ENCODE measurements at places on chromosomes 12 and 14. TPM values are rescaled to one million over a fixed set of nuclear protein-coding genes. Genes with fewer than 3 reads are reported as not detected.
A peak's percentile ranks its signal among the peaks of the same experiment; 100 is the strongest.

- no peak for DNase-seq
Measured at GRCh38 chr14:74271365-74271764, 31.4 kb downstream of the ABCD4 start.

Gene DEPDC4
- 1.6 TPM for total RNA-seq

DNA sequence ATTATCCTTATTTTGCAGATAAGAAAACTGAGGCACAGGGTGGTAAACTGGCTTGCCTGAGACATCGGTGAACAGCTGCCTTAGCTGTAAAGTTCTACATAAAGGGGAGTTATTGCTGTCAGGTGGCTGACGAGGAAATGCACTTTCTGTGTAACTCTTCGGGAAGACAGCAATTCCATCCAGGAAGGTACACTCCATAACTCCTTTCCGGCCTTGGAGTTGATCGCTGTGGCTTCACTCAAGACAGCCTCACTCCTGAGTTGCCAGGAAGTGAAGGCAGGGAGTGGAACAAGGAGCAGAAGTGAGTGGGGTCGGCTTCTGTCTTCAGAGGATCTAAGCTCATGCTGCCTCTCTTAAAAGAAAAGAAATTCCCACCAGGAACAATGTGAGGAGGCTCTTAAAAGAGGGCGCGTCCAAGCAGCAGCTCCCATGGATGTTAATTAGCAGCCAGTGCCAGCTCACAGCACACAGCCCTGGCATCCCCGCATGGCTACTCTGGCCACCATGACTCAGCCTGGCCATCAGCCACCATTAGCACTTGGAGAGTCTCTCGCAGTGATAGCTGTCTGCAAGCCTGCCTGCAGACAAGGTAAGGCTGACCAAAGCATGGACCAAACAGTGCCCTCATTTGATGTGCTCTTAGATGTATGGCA is 60.3 kb downstream of the NUAK1 start:
- no peak for DNase-seq

- DNase-seq = no peak
Measured at GRCh38 chr14:54944737-54945391, 42.2 kb upstream of the GCH1 start.

DNA sequence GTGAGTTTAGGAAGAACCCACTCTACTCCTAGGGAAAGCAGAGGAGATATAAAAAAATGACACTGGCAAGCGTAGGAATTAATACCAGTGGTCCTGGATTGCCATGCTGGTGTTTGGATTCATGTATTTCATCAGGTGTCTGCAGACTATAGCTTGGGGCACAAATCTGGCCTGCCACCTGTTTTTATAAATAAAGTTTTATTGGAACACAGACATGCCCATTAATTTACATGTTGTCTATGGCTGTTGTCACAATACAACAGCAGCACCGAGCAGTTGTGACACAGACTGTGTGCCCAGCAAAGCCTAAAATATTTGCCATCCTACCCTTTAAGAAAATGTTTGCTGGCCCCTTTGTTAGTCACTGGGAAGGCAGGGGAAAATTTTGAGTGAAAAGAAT is 553.2 kb downstream of the VRK1 start:
- no peak for DNase-seq

GRCh38 chr14:99675382-99675835 is 8.7 kb upstream of the CYP46A1 start:
- no peak for DNase-seq

Gene BEGAIN
- 6.0 TPM for total RNA-seq

DNA sequence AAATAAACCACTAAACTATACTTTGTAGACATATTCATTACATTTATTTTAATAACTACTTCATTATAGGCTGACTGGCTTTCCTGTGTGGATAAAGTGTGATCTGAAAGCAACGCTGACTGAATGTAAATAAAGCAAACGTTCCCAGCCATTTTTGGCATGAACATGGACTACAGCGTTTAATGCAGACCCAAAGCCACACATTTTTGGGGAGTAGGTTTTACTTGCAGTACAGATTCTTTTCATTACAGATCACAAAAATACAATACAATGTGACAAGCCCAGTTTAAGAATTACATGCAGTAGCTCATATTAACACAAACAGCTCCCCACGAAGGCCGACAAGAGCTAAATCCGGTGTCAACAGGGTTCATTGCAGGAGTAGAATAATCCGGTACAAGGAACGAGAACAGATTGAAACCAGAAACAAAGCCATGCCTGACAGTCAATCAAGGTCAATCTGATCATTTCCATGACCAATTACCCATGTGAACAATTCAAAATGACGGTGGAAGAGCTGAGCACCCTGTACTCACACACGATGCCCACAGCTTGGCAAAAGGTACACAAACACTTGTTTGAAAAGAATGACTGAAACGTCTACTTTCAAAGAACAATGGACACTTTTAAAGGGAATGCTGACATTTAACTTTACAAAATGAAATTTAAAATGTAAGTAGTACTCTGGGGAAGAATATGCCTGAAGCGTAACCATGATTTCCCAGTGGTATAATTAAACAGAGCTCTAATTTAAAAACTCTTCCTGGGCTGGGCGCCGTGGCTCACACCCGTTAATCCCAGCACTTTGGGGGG is 5.3 kb downstream of the BAG5 start:
- no peak for DNase-seq

GRCh38 chr12:124604264-124604680 is 36.9 kb upstream of the NCOR2 start:
- DNase-seq = no peak

DNA sequence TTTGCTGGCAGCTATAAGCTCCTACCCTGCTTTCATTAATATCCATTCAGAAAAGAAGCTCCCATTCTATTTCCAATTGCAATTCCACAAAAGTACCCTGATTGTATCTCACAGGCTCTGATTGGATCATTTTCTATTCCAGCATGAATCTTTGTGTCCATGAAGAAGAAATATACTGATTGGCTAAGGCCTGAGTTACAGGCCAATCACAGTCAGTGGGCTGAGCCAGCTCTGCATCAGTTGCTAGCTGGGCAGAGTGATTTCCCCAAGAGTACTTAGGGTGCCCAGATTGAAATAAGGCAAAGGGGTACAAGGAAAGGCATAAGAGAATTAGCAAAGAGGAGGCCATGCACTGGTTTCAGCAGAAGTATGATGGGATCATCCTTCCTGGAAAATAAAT is 14.4 kb downstream of the ART4 start:
- no peak for DNase-seq

DNA sequence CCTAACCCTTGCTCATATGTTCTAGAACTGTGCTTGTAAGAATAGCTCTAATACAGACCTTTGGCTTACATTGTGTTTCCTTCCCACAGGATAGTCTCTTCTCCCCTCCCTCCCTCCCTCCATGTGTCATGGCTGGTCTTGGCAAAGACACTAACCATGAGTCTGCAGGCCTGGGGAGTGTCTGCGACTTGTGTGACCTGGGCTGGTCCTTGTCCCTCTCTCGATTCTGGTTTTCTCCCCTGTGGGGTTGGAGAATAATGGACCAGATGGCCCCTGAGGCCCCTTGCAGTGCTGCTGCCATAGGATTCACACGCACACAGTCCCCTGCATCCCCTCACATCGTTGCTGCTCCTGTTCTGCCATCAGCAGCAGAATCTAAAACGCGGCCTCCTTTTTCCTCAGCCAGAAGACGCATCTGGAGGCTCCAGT is 30.3 kb downstream of the DEGS2 start:
- DNase-seq = no peak

Gene ATG14
- total RNA-seq = 5.1 TPM

Gene SCAF11
- total RNA-seq = 117 TPM

GRCh38 chr14:101790232-101790631 is 28.7 kb downstream of the PPP2R5C start:
- no peak for DNase-seq

Gene PELI2
- 2.7 TPM for total RNA-seq

GRCh38 chr14:24674204-24674970 is 40.4 kb upstream of the GZMB start:
- peak; percentile 78 for DNase-seq

Gene MAP3K12
- 8.2 TPM for total RNA-seq

DNA sequence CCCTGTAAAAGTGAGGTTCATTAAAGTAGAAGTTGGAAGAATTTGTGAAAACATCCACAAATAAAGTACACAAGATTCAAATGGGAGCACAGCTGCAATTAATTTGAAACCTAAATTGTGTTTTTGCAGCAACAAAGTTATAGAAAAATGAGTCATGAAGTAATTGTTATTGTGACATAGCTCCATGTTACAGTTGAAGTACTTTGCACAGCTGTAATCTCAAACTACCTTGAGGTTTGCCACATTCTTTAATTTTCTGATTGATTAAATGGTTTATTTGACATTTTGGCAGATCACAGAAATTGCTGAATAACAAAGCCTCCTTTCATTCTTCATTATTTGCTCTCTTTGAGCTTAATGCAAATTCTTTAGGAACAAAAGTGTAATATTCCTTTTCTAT is 111.3 kb downstream of the RMST start:
- no peak for DNase-seq

Gene SDSL
- total RNA-seq = not detected

- DNase-seq = no peak
Measured at GRCh38 chr12:30010071-30011052, 226.6 kb upstream of the TMTC1 start.

Gene DTX1
- total RNA-seq = 3.4 TPM

- no peak for DNase-seq
Measured at GRCh38 chr14:96221109-96221650, 16.5 kb downstream of the BDKRB2 start.

Gene TAS2R42
- total RNA-seq = not detected

Gene TMPRSS12
- not detected for total RNA-seq

GRCh38 chr14:59582161-59582560 is 5.5 kb upstream of the CCDC175 start:
- no peak for DNase-seq

DNA sequence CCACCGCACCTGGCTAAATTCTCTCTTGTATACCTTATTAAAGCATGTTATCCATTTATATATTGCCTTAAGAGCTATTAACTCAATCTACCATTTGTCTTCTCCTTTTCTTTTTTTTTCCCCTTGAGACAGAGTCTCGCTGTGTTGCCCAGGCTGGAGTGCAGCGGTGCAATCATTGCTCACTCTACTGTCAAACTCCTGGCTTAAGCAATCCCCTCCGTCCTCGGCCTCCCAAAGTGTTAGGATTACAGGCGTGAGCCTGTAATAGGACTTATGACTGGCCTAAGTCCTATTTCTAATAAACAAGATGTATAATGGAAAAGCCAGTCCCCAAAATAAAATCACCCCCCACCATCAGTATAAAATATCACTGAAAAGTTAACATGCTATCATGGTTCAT is 14.4 kb downstream of the SNX6 start:
- no peak for DNase-seq

GRCh38 chr14:90547968-90548367 is 151.1 kb downstream of the CALM1 start:
- no peak for DNase-seq

DNA sequence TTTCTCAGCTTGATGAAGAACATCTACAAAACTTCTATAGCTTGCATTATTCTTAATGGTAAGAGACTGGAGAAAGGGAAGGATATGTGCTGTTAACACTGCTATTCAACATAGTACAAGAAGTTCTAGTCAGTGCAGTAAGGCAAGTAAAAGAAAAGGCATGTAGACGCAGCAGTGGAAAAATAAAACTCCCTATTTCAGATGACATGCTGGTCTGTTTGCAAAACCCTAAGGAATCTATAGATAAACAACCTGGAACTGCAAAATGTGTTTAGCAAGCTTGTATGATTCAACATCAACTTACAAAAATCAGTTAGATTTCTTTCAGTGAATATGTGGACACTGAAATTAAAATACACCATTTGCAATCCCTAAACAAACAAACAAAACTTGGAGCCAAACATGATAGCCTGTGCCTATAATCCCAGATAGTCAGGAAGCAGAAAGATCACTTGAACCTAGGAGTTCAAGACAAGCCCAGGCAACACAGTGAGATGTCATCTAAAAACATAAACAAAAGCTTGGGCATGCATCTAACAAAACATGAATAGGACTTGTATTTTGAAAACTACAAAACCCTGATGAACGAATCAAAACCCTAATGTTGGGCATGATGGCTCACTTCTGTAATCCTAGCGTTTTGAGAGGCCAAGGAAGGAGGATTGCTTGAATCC is 293.6 kb upstream of the RGS6 start:
- no peak for DNase-seq

Gene NYNRIN
- total RNA-seq = 0.27 TPM

GRCh38 chr14:63800651-63801375 is 52.0 kb upstream of the SYNE2 start:
- no peak for DNase-seq

DNA sequence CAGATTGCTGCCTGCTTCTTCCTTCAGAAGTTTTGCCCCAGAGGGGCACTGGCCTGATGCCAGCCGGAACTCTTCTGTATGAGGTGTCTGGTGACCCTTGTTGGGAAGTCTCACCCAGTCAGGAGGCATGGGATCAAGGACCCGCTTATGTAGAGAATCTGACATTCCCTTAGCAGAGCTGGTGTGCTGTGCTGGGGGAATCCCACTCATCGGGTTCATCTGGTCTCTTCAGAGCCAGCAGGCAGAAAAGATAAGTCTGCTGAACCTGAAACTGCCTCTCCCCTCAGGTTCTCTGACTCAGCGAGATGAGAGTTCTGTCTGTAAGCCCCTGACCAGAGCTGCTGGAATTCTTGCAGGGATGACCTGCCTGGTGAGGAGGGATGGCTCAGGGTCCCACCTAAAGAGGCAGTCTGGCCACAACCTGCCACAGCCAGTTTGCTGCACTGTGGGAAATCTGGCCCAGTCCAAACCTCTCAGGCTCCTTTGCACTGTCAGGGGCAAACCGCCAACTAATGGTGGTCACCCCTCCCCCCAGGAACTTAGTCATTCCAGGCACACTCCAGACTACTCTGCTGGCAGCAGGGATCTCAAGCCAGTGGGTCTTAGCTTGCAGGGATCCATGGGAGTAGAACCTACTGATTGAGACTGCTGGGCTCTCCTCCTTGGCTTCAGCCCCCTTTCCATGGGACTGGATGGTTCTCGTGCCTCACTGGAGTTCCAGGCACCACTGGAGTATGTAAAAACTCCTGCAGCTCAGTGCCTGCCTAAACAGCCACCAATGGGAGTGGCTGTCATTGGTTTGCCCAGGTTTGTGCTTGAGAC is 4.1 kb downstream of the CLEC2D start:
- DNase-seq = peak; percentile 90

Gene CD163L1
- total RNA-seq = not detected

Gene CLMN
- total RNA-seq = 0.31 TPM

DNA sequence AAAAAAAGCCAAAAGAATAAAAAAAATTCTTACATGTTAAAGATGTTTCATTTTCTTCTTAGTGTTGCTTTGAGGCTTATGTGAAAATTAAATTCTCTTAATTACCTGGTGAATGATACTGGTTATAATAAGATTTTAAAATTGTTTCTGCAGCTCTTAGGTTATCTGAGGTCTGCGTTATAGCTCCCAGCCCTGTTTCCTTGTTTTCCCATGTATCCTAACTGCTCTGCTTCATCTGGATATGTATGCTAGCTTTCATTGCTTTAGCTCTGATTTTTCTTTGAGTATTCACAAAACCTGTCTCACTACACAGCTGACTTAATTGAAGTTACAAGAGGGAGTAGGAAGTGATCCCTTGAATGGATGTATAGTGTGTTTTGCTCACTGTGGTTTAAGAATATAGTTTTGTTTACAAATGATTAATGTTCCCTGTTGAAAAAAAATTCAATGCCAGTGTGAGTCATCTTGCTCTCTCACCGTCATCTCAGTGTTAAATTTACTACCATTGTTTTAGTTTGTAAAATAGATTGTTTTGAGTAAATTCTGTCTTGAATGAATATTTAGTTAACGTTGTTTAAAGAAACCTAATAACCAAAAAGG is 26.8 kb downstream of the CPSF6 start:
- no peak for DNase-seq

- DNase-seq = no peak
Measured at GRCh38 chr12:62164036-62164435, 96.2 kb upstream of the USP15 start.

Gene VIPAS39
- total RNA-seq = 16.8 TPM

Gene KRT75
- total RNA-seq = not detected

All from activated CD8-positive, alpha-beta T cell treated with anti-CD3 and anti-CD28 coated beads for 36 hours (primary cell).